ENCODE measurements at places on chromosomes 16 and 17.

- no peak for DNase-seq
Measured at GRCh38 chr17:6711081-6711674, 2.0 kb downstream of the SLC13A5 start.

DNA sequence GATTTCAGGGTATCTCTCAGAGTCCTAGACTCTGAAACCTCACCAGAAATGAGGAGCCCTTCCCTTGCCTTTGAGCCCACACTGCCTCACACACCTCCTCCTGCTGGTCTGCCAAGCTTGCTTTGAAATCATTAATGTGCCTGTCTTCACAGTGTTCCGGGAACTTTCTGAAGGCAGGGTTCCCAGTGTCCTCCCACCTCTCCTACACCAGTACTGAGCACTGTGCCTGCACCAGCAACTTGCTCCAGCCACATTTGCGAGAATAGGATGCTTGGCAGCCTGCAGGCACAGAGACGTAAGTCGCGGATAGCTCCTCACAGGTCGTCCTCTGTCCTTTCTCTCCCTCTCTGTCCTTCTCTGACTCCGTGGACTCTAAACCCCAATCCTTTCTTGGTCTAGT is 408.4 kb upstream of the EEF2KMT start:
- DNase-seq, result no peak

DNA sequence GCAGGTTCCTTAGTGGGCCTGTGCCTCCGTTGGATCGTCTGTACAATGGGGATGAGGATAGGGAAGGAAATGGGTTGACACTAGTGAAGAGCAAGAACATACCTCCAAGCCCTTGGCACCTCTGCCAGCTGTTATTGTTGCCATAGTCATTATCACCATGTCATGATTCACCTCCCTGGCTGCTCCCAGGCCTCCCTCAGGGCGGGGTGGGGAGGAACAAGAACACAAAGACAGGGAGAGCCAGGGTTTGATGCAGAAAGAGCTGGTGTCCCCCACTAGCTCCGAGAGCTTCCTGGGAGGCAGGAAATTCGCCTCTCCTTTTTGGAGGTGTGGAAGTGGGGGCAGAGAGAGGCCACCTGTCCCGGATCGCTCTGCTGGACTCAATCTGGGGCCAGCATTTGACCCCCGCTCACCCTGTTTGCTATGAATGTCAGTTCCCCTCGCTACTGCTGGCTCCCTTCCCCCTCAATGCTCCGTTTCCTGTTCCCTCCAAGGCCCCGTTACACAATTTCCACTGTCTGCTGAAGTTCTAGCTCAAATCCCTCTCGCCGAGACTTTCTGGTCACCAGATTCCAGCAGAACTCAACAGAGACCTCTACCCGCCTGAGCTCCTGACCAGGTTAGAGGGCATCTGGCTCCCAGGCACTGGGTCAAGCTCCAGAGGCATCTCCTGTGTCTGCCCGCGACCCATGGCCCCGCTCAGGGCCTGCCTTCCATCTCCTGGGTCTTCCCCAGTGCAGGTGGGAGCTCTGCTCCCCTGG is 9.1 kb downstream of the TIMP2 start:
- no peak for DNase-seq

- DNase-seq, result peak; percentile 75
Measured at GRCh38 chr17:57135789-57136291, 50.8 kb downstream of the AKAP1 start.

- DNase-seq, result peak; percentile 67
Measured at GRCh38 chr17:38579934-38580333, 25.8 kb downstream of the SRCIN1 start.

DNA sequence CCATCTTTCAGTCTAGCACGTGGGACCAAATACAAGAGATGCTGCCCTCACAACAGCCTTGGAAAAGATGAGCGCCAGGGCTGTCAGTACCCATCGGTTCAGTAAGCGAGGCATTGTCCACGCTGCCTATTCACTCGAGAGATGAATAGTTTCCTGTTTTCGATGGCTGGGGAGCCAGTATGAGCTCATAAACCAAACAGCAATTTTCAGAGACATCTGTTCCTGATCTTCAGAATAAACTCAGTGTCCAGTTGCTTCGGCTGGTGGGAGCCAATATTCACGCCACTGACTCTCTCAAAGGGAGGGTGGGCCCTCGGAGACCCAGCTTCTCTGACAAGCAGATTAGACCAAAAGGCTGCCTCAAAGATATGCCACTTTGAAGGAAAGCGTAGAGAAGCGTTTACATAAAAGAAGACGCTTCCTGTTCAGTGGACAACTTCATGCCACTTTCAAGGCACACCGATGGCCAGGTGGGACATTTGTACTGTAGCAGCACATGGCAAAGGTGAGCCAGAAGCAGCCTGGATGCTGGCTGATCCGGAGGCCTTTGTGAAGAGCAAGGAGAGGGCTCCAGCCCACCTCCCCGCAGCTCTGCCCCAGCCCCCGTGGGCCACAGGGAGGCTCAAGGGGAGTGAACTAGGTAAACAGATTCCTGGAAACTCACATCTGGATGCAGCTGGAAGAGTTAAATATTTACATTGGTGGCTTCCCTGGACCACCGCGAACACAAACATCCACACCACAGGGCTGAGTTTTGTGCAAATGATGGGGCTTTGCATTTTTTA is 6.0 kb downstream of the TIMM22 start:
- DNase-seq, result no peak

- DNase-seq, result peak; percentile 55
Measured at GRCh38 chr16:22726868-22727267, 87.1 kb upstream of the HS3ST2 start.

- no peak for DNase-seq
Measured at GRCh38 chr17:7684851-7685532, 2.3 kb downstream of the TP53 start.

DNA sequence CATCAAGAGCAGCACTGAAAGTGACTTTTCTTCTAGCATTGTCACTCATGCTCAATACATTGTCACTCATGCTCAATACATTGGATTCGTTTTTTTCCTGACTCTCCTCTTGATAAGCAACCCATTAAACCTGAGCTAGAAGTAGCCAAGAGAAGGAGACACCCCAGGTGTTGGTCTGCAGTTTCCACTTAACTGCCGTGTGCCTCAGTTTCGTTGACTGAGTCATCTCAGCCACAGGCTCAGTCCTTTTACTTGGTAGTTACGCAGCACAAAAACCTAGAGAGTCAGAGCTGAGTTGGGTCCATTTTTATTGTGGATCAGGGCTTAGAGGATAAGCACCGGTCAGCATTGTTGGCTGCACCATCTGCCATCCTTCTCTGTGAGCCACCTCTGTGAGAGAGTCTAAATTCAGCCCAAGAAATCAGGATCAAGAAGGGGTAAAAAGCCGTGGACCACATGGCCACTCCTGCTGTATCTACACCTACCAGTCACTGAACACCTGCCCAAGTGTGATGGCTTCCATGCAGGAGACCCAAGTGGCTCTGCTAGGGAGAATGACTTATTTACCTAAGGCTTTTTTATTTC is 11.3 kb downstream of the GINS2 start:
- DNase-seq, result no peak

DNA sequence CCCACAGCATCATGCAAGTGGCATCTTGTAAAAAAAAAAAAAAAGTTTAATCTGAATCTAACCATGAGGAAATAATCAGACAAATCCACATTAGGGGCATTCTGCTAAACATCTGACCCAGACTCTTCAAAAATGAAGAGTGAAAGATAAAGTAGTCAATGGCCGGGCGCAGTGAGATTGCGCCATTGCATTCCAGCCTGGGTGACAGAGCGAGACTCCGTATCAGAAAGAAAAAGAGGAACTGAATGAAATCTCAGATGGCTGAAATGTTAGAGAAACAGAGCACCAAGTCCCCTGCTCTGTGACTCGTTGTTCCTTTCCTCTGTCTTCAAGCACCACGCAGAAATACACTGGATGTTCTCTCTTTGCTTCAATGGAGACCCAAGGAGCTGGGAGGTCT is 12.7 kb upstream of the RNF135 start:
- no peak for DNase-seq

DNA sequence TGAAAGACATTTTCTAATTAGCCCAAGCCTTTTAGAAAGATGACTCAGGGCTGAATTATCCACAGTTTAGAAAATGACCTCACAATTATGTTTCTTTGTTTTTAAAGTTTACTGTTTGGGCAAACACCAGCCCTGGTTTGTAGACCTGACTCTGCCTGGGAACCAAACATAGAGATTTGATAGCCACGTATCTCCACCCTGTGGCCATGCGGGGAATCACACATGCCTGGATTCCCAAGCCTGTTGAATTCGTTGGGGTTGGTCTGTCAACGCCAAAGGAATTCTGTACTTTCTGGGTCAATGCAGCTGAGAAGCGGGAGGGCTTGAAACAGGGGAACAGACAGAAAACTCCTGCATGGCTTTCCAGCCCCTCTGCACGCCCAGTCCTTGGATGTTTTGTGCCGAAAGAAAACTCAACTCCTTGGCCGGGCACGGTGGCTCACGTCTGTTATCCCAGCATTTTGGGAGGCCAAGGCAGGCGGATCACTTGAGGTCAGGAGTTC is 26.9 kb downstream of the CD300A start:
- DNase-seq, result peak; percentile 66

Measured in NCI-H510A treated with DMSO at 0.1 percent for 48 hours (cell line).